ENCODE measurements at places on chromosomes 13 and 19. TPM values are rescaled to one million over a fixed set of nuclear protein-coding genes. Genes with fewer than 3 reads are reported as not detected.

HSH2D gene
- total RNA-seq, result not detected

MAP1S gene
- 30.6 TPM for total RNA-seq

LILRA5 gene
- 1.4 TPM for total RNA-seq

ZNF99 gene
- total RNA-seq, result 0.30 TPM

PCSK4 gene
- 2.7 TPM for total RNA-seq

ATP1A3 gene
- total RNA-seq, result not detected

ATP11A gene
- total RNA-seq, result 24.7 TPM

CEACAM7 gene
- total RNA-seq, result not detected

GPC6 gene
- 39.5 TPM for total RNA-seq

TLE2 gene
- 87.5 TPM for total RNA-seq

KCNK6 gene
- total RNA-seq, result 3.3 TPM

PNMA8A gene
- total RNA-seq, result 0.90 TPM

NLRP8 gene
- not detected for total RNA-seq
